ENCODE measurements at places on chromosomes 6 and 20.

DNA sequence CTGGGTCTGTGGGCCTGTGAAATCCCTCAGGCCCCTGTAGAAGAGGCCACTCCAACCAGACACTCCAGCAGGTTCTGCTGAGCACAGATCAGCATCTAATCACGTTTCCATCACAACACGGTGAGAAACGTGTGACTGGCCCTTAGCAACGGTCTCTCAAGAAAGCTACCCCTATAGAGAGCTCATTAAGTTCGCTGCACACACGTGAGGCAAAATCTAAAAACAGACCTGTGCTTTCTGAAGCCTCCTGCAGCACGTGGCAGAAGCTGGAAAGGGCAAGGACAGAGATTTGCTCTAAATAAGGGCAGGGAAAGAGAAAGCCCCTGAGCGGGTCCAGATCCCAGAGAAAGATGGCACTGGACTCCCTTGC is 56.5 kb downstream of the GPR6 start:
- DNase-seq: no peak

GRCh38 chr6:12208190-12208589 is 82.0 kb upstream of the EDN1 start:
- peak; percentile 77 for DNase-seq

DNA sequence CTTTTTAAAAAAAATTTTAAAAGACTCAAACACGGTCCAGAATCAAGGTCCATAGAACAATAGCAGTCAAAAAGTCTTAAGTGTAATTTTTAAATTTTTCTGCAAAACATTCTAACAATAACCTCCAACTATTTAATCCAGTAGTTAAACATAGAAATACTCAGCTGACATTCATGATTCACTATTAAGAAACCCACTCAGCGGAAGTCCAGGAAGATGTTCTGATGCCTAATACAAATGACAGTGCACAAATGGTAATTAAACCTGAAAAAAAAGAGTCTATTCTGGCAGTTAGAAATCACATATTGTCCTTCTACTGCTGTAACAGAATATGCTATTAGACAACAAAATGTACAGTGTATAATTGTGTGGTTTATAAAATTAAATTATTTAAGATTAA is 128.2 kb upstream of the BMP5 start:
- DNase-seq: no peak

DNA sequence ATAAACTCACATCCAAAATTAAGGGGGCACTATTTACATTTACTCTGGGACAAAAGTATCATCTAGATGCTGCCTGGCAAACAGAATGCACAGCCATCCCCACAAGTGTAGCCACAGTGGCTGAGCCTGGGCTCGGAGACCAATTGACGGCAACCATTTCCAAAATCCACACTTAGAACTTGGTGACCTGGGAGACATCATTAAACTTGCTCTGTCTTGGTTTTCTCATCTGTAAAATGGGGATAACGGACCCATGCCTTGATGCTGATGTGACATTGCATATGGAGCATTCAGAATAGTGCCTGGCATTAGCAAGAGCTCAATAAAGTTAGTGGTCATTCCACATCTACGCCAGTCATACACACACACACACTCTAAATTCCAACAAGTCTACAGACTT is 140.0 kb upstream of the NUP153 start:
- DNase-seq: no peak

DNA sequence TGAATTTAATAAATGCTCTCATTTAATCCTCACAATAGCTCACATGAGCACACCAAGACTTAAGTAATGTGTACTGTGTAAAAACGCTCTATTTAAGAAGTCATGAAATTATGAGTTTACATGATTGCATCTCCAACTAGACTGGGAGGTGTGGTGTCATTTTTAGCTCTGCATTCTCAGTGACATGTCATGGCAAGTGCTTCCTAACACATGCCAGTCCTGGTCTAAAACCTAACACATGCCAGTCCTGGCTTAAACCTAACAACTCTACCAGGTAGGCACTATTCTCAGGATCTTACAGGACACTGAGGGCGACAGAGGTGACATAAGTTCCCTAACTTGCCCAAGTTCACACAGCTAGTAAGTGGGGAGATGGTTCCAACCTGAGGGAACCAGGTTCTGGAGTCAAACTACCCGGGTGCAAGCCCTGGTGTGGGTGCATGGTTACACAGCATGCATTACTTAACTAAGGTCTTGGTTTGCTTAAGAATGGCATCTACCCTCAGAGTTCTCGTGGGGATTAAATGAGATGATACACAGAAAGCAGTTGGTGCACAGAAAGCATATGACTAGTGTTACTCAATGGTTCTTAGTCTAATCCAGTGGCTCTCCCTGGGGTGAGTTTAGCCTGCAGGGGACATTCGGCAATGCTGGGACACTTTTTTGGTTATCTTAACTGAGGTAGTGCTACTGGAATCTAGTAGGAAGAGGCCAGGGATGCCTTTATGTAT is 14.7 kb downstream of the CLDN20 start:
- no peak for DNase-seq

GRCh38 chr20:62310757-62311121 is 7.9 kb downstream of the ADRM1 start:
- DNase-seq: no peak

Measured in HCEC 1CT (cell line).